Frontal cortex (tissue), 4 donors: ENCODE measurements at places on chromosomes 6 and 20. TPM values are rescaled to one million over a fixed set of nuclear protein-coding genes. Genes with fewer than 3 reads are reported as not detected.

- no peak for DNase-seq
Measured at GRCh38 chr6:149170564-149171452, 146.7 kb upstream of the TAB2 start.

MOXD1 gene
- 15.9 TPM for total RNA-seq

DNA sequence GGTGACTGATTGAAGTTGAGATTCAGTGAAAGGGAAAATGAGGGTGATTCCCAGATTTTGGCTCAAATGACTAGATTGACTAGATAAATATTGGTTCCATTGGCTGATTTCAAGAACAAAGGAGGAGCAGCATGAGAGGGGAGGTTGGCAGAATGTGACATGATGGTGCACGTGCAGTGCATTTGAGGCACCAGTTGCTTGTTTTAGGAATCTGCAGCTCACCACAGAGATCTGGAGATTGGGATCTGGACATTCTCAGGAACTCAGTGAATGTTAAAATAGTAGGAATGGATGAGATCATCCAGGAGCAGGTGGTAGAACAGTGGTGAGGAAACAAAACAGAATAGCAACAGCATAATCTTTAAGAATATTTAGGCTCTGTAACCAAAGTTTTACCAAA, 496.3 kb downstream of the DHX35 start:
- DNase-seq = no peak

SLC52A3 gene
- under 0.01 TPM for total RNA-seq

DNA sequence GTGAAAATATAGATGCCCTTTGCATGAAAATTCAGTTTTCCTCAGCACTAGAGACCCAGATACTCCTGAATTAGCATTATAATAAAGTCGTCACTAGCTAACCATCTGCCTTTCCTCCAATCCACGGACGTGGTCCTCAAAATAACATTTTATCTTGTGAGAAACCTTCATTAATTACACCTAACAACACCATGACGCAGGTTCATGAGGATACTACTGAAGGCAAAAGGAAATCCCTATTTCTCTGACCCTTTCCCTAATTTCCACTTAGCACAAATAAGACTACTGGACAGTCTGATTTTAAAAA, 1.3 kb upstream of the PNISR start:
- no peak for DNase-seq
